ENCODE measurements at places on chromosomes 5 and 9. TPM values are rescaled to one million over a fixed set of nuclear protein-coding genes. Genes with fewer than 3 reads are reported as not detected.

Gene CDC20B
- not detected for total RNA-seq

Gene CXCL14
- under 0.01 TPM for total RNA-seq

Gene MARVELD2
- total RNA-seq, result 0.90 TPM

Gene PCDHGB5
- 9.7 TPM for total RNA-seq

Gene SPINK4
- total RNA-seq, result not detected

Gene UBE2QL1
- total RNA-seq, result 0.13 TPM

Gene QRFP
- not detected for total RNA-seq

Gene HMCN2
- under 0.01 TPM for total RNA-seq

Gene IFNW1
- total RNA-seq, result not detected

Gene GRIN3A
- not detected for total RNA-seq

Gene MYMK
- total RNA-seq, result not detected

Gene DOCK2
- total RNA-seq, result 0.13 TPM

Gene FOCAD
- total RNA-seq, result 85.2 TPM

Gene CTSV
- 0.25 TPM for total RNA-seq

Gene LCN9
- total RNA-seq, result not detected

Gene INSL6
- not detected for total RNA-seq

Data from dermis microvascular lymphatic vessel endothelial cell (primary cell).